ENCODE measurements at places on chromosomes 11 and 22.
A peak's percentile ranks its signal among the peaks of the same experiment; 100 is the strongest.

DNA sequence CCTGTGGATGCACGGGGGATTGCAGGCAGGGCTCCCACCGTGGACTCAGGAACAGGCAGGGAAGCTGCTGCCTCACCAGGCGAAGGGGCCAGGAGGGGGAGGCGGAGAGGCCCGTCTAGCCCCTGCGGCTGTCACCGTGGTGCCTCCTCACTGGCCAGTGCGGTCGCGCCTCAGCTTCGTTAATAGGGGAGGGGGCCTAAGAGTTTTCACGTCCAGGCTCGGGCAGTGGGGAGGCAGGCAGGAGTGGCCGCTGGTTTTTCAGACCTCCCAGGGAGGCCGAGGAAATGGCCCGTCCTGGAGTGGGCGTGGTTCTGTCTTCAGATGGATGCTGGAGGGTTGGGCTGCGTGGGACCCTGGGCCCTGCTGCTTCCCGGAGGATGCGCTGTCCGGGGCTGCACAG is 91.1 kb upstream of the B3GAT1 start:
- DNase-seq = no peak

- no peak for DNase-seq
These were observed 263.6 kb downstream of the CTTN start for GRCh38 chr11:70661761-70662501.

DNA sequence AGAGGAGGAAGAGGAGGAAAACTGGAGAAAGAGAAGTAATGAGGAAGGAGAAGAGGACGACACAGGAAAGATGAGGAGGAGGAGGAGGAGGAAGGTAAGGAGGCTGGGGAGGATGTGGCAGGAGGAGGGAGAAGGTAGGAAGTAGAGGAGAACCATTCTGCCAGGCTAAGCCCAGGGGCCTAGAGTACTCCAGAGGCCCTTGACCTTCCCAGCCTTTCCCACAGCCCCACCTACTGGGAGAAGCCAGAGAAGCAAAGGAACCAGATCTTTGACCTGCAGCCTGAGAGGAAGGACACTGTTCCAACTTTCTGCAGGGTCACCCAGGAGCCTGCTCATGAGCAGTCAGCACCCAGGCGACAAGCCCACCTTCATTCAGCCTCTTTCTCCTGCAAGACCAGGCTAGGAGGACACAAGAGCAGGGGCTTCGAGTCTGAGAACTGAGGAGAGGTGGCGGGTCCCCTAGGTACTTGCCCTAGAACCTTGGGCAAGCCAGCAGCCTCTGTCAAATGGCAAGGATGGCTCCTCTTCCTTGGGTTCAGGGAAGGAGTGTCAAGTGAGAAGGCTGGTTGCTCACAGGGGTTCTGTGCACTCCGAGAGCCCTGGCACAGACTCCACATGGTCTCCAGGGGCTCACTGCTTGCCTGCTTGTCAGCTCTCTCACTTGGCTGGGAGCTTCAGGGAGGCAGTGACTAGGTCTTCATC is 27.9 kb upstream of the OAF start:
- peak; percentile 53 for DNase-seq

GRCh38 chr11:34345540-34345876 is 12.3 kb downstream of the ABTB2 start:
- DNase-seq = no peak

DNA sequence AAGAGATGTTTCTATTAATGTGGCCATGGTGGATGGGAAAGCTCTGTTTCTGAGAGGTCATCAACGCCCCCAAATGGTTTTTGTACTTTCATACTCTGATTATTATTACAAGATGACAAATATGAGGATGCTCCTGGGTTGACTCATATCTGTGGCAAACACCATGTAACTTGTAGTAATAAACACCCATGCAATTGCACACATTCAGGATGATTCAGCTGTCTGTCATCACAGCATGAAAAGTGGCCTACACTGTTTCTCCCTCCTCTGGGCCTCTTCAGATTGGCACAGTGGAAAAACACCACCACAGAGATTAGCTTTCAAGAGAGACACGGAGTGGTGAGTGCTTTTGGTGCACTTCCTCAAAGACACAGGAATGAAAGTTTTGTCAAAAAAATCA is 85.4 kb downstream of the MTNR1B start:
- DNase-seq = no peak

- no peak for DNase-seq
These were observed 82.2 kb downstream of the RPS6KA4 start for GRCh38 chr11:64441127-64441526.

- DNase-seq = no peak
These were observed 97.7 kb downstream of the ABTB2 start for GRCh38 chr11:34260072-34260575.

DNA sequence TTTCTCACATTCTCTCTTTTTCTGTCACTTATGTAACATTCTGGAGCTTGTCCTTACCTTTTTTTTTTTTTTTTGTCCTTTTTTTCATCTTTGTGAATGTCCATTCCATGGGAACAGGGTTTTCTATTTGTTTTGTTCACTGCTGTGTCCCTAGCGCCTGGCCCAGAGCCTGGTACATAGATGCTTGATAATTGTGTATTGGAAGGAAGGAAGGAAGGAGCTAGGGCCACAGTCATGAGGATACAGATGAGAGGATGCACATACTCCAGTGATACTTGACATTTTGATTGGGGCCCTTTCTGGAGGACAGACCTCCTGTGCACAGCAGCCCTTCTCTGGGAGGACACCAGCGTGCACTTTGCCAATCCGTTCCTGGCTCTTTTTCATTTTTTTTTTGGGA is 68.9 kb downstream of the KIAA1671 start:
- no peak for DNase-seq

GRCh38 chr11:75113030-75113429 is 16.4 kb upstream of the OR2AT4 start:
- DNase-seq = no peak

DNA sequence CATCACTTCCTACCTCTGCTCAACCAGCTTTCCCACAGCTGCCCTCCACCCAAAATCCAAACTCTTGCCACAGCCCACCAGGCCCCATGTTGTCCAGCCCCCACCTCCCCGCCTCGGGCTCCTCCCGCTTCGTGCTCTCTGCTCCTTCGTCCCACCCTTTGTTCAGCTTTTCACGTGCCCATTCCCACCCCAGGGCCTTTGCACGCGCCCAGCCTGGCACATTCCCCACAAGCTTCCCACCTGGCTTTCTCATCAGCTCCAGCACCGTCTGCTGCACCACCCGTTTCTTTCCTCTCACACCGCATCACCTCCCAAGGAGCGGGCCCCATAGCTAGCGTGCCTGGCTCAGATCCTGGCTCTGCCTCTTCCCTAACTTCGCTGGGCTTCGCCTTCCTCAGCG is 54.8 kb downstream of the SCUBE1 start:
- no peak for DNase-seq

GRCh38 chr11:31798057-31798553 is 13.0 kb downstream of the PAX6 start:
- DNase-seq = no peak

GRCh38 chr22:31991102-31991839 is 46.9 kb downstream of the YWHAH start:
- DNase-seq = no peak

- no peak for DNase-seq
These were observed 5.1 kb upstream of the CHST1 start for GRCh38 chr11:45670386-45671135.

GRCh38 chr11:33722590-33723234 is 13.5 kb downstream of the CD59 start:
- no peak for DNase-seq

DNA sequence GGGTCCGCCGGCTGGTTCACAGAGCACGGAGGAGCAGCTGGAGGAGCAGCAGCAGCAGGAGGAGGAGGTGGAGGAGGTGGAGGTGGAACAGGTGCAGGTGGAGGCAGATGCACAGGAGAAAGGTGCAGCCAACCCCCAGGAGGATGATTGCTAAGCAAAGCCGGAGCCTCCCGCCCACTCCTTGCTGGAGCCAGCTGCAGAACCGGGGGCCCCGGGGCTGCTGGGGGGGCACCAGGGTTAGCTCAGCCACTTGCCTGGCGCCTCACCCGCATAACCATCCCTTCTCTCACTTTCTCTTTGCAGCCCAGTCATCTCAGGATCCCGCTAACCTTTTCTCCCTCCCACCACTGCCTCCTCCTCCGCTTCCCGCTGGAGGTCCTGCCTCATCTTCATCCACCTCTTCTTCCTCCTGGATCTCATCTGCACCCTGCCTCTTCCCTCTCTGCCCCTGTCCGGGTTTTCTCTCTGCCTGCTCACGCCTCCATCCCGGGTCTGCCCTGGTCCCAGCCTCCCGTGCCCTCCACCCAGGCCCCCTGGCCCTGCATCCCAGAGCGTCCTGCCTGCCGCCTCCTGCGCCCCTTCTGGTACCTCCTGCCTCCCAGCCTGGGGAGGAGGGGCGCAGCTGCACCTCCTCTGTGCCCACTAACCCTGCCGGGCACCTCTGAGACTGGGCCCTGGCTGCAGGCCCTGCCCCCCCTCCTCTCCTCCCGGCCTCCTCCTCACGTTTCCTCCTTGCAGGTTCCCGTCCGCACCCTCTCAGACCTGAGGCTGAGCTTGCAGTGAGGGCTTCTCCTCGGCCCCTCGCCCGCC is 9.5 kb downstream of the KCTD17 start:
- no peak for DNase-seq

DNA sequence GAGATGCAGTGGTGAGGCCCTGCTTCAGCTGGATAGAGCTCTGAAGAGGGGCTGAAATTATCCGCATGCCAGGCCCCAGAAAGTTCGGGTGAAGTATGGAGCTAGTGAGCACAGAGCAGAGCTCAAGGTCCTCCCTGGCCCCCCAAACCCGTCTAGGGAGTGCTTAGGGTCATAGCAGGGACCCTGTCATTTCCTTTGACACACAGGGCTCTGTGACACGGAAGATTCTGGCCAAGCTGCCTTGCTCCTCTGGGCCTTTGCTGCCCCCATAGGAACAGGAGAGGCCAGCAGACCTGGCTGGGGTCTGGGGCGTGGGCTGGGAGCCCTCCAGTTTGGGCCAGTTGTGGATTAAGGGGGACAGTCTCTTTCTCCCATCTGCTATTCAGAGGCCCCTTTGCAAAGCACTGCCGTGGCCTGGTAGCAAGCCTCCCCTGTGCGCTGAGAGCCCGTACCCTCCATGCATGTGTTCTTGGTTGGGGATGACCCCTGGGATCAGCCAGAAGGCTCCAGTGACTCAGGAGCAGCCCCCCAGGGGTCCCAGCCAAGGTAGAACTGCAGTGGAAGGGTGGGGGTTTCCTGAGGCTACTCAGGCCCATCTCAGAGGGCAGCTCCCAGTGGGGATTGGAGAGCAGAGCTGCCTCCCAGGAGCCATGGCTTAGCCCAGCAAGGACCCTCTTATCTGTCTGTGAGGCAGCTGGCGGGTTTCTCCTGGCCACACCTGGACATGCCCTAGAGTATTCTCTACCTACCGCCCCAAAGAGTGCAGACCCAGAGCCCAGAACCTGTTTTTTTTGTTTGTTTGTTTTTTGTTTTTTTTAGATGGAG is 42.3 kb downstream of the RNF141 start:
- no peak for DNase-seq

GRCh38 chr22:27331526-27332281 is 469.9 kb downstream of the MN1 start:
- peak; percentile 46 for DNase-seq

DNA sequence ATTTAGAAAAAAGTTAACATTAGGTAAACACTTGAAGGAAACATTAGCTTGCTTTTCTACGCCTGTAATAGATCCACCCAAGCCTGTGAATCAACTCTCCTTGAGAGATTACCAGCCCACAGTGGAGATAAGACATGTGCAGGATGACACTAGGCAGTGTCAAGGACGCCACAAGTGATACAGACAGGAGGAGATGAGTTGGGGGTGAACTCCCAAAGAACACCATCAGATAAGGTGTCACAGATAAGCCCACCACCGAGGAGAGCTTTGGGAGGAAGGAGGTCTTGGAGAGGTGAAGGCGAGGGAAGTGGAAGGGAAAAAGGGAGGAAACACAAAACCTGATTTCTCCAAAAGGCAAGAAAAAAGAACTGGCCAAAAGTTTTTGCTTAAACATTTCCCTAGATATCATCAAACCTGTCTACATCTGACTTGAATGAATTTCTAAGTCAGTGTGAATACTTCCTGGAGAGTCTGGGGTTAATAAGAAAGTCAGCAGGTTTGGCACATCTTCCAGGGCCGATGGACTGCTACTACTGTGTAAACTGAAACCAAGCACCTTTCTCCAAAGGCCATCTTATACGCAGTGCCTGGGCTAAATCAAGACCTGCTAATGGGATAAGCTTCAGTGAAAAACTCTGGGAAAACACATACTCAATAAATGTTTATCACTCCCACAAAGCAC is 15.5 kb downstream of the CLTCL1 start:
- DNase-seq = no peak

- DNase-seq = no peak
These were observed 9.0 kb upstream of the DRD2 start for GRCh38 chr11:113484223-113484622.

DNA sequence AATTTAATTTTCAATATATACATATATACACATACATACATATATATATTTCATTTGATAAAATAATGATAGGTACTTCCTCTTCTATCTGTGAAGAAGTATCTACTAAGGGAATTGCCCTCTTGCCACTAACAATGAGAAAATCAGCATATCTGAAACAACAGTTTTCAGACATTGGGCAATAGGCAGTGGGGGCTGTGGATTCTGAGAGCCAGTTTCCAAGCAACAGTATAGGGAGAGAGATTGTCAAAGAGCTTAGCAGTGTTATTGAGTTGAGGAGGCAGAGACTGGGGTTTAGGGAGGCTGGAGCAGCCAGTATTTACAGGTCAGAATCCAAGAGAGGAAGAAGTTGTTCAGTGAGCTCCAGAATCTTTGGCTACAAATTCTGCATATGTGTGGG is 119.3 kb downstream of the ARFGAP2 start:
- no peak for DNase-seq

DNA sequence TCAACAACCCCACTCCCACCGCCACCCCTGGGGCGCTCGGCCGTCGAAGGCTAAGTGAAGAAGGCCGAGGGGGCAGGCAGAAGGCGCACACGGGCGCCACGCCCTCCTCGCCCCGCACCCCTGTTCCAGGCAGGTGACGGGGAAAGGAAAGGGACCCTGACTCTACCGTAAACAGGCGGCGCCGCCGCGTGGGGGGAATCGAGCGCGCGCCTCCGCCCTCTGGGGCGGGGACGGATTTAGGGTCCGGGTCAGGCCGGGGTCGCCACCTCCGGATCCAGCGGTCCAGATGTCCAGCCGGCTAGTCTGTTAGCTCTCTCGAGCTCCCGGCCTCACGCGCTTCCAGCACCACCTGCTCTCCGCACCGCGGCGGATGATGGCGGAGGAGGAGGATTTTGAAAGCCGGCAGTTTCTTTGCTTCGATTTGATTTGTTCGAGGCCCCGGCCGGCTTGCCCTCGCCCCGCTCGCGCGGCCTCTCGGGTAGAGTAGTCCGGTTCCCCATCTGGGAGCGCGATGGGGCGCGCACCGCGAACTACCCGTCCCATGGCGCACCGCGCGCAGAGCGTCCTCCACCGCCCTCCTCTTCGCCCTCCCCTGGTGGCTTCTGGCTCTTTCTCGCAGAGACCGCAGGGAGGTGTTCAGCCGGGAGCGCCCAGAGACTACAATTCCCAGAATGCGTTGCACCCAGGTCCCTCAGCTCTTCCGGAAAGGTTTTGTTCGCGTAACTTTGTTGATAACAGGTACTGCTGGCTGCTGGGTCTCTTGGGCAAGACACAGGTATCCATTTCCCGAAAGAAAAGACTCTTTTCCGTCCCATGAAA is at the start of gene RANGAP1:
Gene RANGAP1 (minus strand): TSS at position 368 of the 819 bp plus-strand sequence. CDS start 5,143 bp downstream, outside the sequence.
- peak; percentile 98 for DNase-seq

Data from left ventricle myocardium inferior (tissue), 1 donor.